ENCODE measurements at places on chromosomes 11 and 22. TPM values are rescaled to one million over a fixed set of nuclear protein-coding genes. Genes with fewer than 3 reads are reported as not detected.

ARHGAP20 gene
- total RNA-seq, result not detected

ARHGEF12 gene
- total RNA-seq, result 25.7 TPM

GGTLC2 gene
- total RNA-seq, result not detected

PHOX2A gene
- not detected for total RNA-seq

SLC17A6 gene
- not detected for total RNA-seq

POLR3H gene
- 52.0 TPM for total RNA-seq

PIH1D2 gene
- total RNA-seq, result 0.49 TPM

APOA1 gene
- total RNA-seq, result not detected

HBE1 gene
- not detected for total RNA-seq

CD3G gene
- 145 TPM for total RNA-seq

KRTAP5-9 gene
- total RNA-seq, result not detected

ARHGAP8 gene
- total RNA-seq, result 0.61 TPM

OSM gene
- 78.3 TPM for total RNA-seq

CNTF gene
- 4.1 TPM for total RNA-seq
